NCI-H1048 (cell line): ENCODE measurements at places on chromosomes 16 and 17.
A peak's percentile ranks its signal among the peaks of the same experiment; 100 is the strongest.

GRCh38 chr17:9937901-9938300, 32.8 kb upstream of the RCVRN start:
- no peak for DNase-seq

- no peak for DNase-seq
Observed at GRCh38 chr16:55031481-55031880, 100.8 kb downstream of the IRX5 start.

DNA sequence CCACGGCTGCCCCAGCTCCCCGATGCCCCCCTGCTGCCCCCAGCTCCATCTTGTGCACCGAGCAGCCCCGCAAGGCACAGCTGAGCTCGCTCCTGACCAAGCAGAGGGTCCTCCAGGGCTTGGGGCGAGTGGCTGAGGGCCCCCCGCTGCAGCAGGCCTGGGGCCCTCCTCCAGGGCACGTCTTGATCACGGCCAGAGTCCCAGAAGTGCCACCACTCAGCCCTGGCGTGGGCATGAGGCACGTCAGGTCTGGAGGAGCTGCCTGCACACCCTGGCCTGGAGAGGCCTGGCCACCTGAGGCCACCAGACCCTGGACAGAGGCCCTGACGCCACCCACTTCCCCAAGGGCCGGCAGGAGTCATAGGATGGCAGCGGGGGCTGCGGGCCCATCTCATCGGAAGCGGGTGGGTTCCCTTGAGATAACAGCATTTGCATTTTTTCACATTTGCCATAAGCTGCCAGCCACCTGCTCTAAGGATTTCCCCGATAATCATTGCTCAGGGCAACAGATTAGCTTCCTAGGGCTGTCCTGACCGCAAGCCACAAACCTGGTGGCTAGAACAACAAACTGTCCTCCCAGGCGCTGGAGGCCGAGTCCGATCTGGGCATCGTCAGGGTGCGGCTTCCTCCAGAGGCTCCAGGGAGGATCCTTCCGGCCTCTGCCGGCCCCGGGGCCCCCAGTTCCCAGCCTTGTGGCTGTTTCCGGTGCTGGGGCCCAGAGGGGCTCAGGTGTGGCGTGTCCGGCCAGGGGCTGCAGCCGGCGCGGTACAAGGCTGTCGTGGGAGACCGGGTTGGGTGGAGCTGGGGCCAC, 23.9 kb upstream of the C1QTNF8 start:
- no peak for DNase-seq

DNA sequence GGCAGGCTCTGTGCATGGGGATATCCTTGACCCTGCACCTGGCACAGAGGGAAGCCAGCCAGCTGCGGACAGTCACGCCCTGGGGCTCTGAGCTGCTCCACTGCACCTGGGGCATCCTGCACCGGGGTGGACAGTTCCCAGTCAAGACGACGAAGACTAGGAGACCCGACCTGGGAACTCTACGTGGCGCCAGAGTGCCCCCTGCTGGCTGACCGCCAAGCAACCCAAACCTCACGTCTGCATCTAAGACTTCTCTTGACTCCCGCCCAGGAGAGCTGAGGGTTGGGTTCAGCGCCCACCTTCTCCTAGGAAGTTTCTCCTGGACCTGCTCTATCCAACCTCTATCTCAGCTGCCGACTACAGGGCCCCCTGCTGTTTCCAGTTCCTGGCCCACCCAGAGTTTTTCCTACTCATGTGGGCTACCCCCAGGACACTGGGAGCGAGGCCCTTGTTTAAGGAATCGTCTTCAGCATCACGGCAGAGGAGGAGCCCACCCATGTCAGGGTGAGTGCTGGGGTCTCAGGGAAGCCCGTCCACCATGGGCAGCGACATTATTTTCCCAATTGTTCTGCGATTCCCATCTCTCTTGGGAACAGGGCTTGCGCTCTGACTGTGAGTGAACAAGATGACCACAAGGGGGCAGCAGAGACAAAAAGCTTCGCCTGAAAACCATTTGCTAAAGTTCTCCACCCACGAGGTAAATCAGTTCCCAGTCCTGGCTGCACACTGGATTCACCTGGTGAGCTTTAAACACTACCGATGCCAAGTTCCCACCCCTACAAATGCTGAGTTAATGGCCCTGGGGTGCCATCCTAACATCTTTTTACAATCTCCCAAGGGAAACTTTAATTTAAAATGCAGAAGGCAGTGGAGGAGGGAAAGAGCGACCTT, 29.3 kb downstream of the TLE7 start:
- DNase-seq = no peak

DNA sequence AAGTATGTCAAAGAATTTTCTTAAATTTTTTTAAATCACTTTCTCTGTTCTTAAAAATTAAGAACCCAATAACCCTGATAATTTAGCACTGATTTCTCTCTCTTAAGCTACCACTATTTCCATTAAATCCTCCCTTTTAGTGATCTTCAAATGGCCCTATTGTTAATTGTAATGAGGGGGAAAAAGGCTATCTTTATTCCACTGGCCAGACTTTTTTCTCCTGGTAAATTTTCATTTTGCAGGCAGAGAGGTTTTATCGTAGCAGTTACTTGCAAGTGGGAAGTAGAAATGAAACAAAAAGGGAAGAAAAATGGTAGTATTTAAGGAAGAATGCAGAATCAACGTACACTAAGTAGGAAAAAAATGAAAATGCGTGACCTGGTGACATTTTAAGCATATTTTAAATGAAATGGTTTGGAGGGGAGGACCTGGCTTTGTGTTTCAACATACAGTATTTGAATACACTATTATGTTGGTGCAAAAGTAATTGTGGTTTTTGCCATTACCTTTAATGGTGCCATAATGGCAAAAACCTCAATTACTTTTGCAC, 224.9 kb downstream of the TANC2 start:
- no peak for DNase-seq

GRCh38 chr17:78306913-78307312, 53.0 kb downstream of the SOCS3 start:
- DNase-seq = no peak

DNA sequence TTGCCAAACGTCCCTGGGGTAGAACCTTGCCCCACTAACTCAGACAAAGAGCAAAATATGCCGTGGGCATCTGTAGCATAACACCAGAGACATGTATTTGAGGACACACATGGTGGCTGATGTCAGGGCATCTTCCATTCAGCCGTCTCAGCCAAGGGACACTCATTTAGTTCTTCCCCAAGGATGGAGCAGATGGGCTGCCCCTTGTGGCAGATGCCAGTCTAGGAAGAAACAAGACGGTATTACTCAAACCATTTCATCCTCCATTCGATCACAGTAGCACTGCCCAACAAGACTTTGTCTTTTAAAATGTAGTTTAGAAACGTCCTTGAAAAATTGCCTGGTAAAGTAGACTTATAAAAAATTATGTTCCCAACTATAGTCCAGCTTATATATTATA, 937.6 kb upstream of the EEF2KMT start:
- DNase-seq = no peak

- no peak for DNase-seq
Observed at GRCh38 chr17:31629696-31630470, 229.2 kb downstream of the COPRS start.

GRCh38 chr17:79839356-79840268, at the start of gene CBX4:
Gene CBX4 (minus strand): TSS chr17:79839440. CDS start chr17:79839251, 189 bp downstream.
- peak; percentile 92 for DNase-seq
